ENCODE measurements at places on chromosomes 1 and 21.

DNA sequence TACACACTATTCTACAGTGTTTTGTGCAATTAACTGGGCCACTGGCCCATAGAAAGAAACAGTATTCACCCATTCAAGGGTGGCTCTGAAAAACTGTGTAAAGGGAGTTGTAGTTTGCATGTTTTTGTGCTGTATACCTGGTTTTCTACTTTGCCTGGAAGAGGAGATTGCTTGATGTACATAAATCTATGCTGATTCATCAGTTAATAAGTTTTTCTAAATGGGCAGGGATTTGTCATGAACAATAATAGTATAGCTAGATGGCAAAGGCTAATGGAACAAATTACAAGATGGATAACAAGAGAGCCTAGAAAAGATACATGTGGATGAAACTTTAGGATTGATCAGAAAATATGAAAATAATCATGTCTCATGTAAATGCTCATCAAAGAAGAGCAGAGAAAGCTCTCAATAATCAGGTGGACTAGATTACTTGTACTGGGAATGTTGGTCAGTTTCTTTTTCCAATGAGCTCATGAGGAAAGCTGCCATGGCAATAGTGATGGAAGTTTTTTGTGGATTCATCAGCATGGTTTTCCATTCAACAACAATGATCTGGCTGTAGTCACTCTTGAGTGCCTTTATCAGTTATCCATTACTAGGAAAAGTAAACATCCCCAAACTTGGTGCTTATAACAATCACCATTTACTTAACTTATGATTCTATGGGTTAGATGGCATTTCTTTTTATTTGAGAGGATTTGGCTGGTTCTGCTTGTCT is 602.8 kb downstream of the BRINP3 start:
- DNase-seq: no peak

GRCh38 chr1:54331091-54331772 is 75.0 kb downstream of the SSBP3 start:
- peak; percentile 7 for DNase-seq

- DNase-seq: no peak
These were observed 299.8 kb downstream of the MRPL39 start for GRCh38 chr21:25307489-25307888.

DNA sequence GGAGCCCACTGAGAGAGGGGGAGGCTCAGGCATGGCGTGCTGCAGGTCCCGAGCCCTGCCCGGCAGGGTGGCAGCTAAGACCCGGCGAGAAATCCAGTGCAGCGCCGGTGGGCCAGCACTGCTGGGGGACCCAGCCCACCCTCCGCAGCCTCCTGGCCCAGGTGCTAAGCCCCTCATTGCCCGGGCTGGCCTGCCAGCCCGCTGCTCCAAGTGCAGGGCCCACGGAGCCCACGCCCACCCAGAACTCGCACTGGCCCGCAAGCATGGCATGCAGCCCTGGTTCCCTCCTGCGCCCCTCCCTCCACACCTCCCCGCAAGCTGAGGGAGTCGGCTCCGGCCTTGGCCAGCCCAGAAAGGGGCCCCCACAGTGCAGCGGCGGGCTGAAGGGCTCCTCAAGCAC is 61.5 kb downstream of the C21orf91 start:
- DNase-seq: no peak

GRCh38 chr1:94069919-94070285 is 51.0 kb downstream of the ABCA4 start:
- DNase-seq: no peak

GRCh38 chr1:233904633-233905415 is at the start of gene SLC35F3:
Gene SLC35F3 (plus strand): TSS chr1:233904676.
- DNase-seq: no peak

GRCh38 chr1:198014355-198014754 is 97.2 kb downstream of the LHX9 start:
- DNase-seq: no peak

DNA sequence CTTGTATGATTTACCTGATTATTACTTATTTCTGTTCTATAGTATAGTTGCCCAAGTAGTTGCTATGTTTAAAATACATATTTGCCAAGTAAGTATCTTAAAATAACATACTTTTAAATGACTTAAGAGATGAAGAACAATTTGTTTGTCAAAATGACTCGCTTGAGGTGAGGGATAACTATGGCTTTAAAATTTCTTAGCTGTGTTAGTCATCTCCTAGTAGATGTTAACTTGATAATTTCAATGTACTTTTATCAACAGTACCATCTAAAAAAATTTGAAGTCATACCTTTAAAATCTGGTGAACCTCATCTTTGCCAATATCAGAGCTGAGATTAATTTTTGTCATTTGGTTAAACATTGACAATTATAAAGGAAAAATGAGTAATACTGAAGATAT is 37.7 kb downstream of the ODR4 start:
- DNase-seq: no peak

GRCh38 chr1:200982071-200982945 is 41.2 kb downstream of the KIF21B start:
- no peak for DNase-seq

GRCh38 chr1:56438901-56439551 is 140.3 kb downstream of the PLPP3 start:
- DNase-seq: no peak

GRCh38 chr1:5670590-5671350 is 321.5 kb downstream of the NPHP4 start:
- DNase-seq: no peak

DNA sequence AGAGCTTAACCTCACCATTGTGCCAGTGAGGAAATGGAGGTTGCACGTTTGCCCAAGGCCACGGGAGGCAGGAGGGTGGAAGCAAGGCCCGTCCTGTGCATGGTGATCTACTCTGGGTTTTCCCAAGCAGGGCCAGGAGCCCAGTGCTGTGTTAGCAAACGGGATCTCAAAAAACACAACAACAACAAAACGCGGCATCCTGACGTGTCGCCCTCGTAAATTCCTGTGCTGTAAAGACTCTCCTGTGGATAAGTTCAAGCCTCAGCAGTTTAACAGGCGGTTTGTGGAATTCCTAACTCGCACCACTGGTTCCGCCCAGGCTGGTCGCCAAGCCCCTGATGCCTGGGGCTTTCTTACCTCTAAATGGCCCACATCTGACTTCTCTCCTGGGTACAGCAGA is 39.1 kb downstream of the TFF3 start:
- DNase-seq: no peak

DNA sequence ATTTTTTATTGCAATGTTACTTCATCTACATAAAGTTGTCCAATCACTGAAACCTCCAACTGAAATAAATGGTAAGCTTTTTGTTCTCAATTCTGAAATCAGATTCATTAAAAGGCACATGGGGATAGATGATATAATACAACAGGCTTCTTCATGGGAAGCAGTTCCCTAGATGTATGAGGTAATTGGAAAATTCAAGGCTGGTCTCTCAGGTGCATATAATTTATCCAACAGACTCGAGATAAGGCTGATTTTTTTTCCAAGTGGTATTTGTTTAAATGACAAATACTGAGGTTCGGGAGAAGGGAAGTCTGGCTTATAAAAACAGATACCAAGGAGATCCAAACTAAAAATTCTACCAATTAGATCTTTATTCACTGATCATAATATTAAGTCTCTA is 14.2 kb downstream of the TRIM45 start:
- DNase-seq: no peak

DNA sequence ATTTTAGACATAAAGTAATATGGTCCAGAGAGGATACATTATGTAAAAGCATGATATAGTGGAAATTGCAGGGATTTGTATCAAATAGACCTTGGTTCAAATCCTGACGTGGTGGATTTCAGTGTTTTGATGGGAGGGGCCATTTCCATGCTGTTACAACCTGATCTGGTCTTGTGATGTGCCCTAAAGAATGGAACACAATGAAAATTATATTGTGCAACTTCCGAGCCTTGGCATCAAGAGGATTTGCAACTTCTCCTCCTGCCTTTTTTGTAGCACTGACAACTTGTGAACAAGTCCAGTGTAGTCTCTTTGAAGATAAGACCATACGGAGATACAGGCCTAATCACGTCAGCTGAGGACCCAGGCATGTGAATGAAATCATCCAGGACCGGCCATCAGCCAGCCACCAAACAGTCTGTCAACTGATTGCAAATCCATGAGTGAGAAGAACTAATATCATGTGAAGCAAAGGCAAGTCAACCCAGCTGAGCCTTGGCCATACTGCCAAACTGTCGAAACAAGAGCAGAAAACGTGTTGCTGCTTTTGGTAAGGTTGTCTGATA is 412.1 kb downstream of the DPYD start:
- no peak for DNase-seq

DNA sequence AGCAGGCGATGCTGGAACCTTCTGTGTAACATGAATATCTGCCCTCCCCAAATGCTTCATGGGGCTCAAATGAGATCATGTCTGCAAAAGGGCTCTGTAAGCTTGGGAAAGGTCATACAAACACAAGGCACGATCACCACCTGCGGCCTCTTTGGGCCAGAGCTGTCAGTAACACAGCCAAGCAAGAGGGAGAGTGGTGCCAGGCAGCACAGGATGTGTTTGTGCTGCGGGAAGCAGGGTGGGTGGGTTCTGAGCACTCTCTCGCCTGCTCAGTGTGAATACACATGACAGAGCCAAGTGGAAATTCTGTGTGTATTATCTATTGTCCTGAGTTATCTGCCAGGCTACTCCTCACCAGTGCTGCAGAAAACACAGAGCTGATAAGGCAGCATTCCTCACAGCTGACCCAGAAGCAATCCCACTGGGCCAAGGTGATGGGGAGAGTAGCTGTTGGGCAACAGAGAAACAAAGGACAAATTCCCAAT is 101.2 kb downstream of the LAMC2 start:
- no peak for DNase-seq

- DNase-seq: no peak
These were observed 135.2 kb upstream of the COA6 start for GRCh38 chr1:234238060-234238459.

DNA sequence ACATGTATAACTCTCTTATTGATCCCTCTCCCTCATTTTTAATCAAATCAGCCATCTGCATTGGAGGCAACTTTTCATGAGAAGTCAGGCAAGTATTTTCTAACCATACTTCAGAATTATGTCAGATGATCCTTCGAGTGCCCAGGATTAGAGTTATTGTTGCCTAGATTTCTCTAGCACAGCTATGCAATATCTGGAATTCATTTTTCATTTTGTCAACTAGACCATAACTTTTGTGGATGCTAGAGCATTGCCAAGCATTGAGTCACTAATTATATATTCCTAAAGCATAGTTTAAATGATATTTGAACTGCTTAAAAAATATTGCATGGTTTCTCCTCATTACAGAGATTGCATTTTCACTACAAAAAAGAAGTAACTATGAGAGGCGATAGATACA is 21.2 kb downstream of the HFM1 start:
- no peak for DNase-seq

DNA sequence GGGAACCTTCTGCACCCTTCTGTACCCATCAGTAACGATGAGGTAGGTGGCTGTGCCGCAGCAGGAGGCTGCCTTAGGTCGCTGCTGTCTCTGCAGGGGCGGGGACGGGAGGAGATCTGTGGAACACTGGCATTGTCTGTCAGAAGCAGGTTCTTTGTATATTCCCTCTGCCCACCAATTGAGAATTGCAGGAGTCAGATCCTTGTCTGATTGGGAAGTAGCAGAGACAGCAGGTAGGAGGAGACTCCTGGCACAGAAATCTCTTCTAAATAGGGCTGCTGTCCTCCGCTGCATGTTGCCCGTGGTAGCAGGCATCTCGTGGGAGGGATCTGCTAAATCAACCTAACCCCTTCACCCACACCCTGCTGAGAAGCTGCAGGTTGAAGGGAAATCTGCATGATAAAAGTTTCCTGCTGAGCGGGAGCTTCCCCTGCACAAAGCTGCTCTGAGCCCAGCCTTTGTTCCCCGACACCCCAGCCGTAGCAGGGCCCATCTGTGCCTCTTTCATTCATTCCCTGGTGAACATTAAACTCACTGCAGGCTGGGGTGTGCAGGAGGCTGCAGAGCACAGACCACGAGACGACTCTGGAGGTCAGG is 15.9 kb downstream of the SARS1 start:
- no peak for DNase-seq

DNA sequence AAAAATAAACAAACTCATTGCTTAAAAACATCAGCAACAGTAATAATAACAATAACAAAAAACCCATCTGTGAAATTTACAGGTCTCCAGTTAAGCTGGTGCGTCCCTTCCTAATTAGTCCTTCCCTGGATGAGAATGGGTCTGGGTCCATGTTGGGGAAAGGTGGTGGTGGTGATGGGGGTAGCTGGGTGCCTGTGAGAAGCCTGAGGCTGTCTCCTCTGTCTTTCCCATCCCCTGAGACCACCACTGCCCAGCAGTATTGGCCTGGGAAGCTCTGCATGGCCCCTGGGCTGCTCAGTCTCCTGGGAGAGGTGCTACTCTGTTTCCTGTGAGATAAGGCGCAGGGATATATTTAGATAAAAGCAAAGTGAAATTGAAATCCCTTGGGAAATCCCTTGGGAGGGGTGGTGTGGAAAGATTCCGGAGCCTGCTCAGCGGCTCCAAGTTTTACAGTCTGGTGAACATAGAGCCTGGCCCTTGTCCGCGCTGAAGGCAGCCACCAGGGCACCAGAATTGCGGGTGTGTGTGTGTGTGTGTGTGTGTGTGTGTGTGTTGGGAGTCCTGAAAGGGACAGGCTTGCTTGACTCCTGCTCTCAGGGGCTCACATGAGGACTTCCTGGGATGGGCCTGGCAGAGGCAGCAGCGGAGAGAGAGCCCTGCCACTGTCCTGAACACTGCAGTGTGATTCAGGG is 150.2 kb downstream of the FOXD2 start:
- DNase-seq: peak; percentile 26

DNA sequence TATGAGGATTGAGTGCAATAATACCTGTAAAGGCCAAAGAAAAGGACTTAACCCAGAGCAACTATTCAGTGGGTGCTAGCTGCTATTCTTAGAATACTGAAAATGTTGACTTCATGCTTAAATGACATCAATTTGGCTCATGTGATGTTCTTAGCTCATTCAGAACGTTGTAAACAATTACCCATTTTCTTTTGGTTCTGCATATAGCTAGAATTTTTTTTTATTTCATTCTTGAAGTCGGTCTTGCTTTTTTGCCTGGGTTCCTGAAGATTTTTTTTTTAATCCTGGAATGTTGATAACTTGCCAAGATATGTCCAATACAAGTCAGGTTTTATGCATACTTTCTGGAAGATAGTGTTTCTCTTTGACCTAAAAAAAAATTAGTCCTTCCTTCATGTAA is 772.0 kb downstream of the LTN1 start:
- peak; percentile 46 for DNase-seq
